ENCODE measurements at places on chromosomes 6 and 20.

DNA sequence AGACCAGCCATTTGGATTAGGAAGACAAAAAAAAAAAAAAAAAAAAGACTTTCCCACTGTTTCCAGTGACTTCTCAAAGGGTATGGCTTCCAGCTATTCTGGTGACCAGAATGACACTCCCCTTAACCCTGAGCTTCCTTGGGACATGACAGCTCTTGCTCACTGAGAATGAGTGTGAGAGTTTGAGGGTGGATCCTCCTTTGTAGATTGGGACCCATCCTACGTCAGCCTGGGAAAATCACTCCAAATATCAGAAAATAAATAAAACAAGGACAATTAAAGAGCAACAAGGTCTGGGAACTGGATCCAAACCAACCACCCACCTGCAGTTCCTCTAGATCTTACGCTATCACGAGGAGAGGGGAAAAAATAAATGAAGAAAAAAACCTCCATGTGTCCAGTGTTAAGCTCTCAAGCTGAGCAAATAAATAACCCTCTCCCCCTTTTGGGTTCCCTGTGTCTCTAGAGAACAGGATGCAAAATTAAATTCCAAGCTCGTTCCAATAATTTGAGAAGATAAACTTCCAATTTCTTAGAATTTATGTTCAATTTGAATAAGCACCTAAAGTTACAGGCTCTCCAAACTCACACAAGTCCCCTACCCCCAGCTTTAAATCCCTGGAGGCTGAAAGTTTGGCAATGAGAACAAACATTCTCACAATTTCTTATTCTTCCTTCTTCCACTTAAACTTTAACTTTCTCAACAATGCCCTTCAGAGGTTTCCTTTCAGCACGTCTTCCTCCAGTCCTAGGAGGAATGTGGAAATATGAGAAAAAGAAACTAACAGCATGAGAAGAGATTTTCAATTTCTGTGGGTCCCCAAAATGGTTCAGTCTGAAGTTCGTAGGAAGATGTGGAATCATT, 170.2 kb downstream of the MTFR2 start:
- no peak for DNase-seq

DNA sequence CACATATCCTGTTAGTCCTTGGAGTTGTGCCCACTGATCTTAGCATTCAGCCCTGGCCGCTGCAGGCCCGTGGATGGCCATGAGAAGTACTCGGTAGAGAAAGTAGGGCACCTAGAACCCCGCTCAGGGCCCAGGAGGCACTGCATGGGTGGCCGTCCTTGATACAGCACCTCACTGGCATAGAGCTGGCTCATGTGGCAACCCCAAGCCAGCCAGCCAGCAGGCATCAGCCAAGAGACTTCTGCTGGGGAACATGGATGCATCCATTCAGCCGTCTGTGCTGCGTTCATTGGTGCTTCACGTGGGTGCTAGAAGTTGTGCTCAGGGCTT, 10.6 kb downstream of the PYGB start:
- DNase-seq, result no peak

DNA sequence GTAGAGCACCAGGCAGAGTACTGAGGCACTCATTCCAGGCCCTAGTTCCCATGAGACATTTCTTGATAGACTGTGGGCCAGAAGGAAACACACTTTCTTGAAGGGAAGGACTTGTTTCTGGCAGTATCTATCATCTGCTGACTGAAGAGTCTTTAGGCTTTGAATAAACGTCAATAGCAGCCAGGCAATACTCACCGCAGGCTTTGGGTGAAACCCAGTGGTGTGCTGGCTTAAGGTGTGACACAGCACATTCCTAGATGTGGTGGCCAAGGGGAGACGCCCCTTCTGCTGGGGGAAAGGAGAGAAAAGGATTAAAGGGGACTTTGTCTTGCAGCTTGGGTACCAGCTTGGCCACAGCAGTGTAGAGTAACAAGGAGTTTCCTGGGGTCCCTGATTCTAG, 1039.6 kb downstream of the HACE1 start:
- no peak for DNase-seq

DNA sequence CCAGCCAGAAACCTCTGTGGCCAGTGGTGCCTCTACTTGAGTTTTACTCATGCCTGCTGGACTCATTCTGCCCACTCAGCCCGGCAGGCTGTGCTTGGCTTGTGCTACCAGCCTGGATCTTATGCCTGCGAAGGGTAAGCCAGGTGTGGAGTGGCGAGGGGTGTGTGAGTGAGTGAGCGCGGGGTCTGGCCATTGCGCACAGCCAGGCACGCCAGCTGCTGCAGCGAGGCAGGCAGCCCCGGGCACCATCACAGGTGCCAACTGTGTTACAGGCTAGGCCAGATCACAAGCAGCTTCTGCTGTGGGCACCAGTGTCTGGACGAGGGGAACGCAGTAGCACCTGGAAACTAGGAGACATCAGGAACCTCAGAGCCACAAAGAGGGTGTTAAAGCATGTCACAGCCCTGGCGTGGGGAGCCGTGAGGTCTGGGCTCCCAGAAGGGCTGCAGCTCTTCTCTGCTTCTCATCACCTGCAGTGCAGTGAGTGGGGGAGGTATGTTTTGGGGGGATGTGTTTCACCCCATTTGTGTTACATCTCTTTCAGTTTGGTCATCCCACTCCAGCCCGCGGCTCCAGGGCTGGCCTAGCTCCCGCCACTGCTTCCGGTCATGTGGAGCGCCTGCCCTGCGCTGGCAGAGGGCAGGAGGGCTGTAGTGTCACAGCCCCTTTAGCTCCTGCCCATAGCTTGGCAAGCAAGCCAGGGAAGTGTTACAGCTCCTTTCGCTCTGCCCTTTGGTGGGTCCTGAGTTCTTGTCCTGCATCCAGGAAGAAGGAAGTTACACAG, 379.7 kb upstream of the IMPG1 start:
- DNase-seq, result no peak

DNA sequence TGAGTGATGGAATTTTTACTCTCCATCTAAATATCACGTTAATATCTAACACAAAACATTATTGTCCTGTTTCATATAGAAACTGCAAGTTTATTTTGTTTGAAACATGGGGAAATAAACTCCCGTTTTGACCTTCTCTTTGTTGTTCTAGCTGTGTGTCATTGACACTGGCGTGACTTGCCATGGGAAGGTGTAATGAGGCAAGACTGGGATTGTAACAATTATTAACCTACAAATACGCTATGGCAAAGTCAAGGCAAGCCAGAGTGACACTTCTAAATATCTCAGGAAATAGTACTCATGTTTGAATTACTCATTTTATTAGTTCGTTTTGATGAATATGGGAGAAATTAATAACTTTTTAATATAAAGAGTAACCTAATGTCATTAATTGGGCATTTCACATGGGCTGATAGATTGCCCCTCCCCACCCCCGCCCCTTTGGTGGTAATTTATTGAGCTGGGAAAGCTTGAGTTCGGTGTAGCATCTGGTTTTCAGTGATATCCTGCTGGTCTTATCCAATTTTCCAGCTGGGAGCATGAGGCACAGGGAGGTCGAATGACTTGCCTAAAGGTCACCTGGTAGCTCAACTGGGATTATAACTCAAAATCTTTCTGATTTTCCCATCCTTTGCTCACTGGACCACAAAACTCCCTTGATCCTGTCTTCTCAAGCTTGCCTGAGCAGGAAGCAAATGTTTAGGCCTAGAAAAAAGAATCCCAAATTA, 380.6 kb upstream of the JAG1 start:
- no peak for DNase-seq

DNA sequence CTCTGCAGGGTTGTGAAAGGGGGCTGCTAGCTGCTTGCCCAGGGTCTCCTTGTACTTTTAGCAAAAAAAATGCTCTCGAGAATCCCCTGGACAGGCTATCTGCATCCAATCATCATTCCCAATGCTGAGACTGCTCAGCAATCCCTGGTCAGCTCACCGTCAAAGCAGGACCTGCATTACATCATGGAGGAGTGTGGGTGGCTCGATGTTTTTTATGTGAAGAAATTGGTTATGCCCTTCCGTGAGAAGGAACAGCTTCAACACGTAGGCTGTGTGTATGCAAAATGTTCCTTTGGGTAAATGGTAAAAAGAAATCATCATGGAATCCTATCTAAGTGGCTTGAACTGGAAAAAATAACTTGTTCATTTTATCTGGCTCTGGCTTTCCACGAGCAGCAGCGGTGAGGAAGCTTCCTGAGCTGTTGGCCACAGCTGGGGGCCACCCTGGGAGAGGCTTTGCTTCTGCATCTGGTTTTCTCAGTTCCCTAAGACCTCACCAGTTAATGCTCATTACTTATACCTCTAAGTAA, 111.4 kb downstream of the FYN start:
- DNase-seq, result no peak

DNA sequence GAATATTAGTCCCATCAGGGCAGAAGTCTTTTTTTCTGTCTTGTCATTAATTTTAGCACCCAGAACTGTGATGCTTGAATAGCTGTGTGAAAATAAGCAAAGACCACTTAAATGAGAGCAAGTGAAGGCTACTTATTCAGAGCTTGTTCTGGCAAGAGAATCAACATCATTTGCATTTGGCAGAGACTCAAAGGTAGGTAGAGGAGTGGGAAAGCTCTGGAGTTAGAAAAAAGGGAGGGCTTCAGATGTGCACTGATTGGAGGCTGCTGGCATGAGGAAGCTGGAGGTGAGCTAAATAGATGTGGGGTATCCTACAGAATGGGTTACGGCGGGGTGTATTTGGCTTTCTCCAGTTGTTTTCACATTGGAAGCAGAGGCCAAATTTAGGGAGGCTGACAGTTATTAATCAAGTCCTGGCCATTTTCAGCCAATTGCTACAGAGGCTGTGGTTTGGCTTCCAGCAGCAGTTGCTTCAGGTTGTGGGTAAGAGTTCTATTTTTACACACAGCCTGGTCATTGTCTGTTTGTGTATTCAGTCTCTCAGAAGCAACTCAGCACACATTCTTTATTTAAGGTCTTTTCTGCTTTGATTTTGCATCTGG, 254.3 kb downstream of the BTBD3 start:
- no peak for DNase-seq

- no peak for DNase-seq
Observed at GRCh38 chr6:41577356-41578216, 31.4 kb downstream of the FOXP4 start.

DNA sequence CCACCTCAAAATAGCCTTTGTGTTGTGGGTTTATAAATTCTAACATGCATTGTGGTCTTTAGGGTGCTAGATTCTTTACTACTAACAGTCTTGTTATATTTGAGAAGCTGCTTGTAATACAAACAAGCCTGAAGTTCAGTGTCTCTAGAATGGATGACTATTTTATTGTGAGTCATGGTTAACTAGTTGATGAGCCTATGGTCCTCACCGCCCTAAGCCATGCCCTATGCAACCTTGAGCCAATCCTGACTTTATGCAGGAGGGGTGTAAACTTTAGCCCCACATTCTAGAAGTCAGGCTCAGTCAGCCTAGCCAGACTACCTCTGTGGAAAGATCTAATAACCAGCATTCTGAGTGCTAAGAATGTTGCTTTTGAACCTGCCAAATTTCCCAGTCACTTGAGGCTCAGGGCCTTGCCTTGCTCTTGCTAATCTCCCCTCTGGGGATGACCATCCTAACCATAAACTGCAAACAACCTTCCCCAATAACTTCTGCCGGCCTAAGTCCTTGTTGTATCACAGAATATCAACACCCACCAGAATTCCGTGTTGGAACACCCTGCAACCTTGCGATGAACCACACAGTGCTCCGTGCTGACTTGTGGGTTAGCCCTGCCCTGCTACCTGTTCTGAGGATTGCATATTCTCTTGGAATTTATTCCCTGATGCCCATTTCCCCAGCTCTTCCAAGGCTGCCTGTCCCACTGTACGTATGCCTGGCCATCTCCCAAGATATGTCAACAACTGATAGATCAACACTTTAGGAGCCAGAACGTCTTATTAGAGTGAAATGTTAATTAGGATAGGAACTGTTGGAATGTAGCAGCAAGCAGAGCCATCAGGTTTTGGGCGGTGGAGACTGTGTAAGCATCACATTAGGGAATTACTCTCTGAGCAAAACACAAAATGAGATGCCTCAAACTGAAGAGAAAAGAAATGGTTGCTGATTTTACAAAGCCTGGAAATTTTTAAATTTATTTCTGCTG, 71.7 kb upstream of the CEP85L start:
- DNase-seq, result no peak
